ENCODE measurements at places on chromosomes 2 and 18. TPM values are rescaled to one million over a fixed set of nuclear protein-coding genes. Genes with fewer than 3 reads are reported as not detected.

The SYT4 gene
- not detected for total RNA-seq

The NPHP1 gene
- 5.8 TPM for total RNA-seq

The ADCYAP1 gene
- total RNA-seq = 0.32 TPM

The LRRC30 gene
- total RNA-seq = not detected

DNA sequence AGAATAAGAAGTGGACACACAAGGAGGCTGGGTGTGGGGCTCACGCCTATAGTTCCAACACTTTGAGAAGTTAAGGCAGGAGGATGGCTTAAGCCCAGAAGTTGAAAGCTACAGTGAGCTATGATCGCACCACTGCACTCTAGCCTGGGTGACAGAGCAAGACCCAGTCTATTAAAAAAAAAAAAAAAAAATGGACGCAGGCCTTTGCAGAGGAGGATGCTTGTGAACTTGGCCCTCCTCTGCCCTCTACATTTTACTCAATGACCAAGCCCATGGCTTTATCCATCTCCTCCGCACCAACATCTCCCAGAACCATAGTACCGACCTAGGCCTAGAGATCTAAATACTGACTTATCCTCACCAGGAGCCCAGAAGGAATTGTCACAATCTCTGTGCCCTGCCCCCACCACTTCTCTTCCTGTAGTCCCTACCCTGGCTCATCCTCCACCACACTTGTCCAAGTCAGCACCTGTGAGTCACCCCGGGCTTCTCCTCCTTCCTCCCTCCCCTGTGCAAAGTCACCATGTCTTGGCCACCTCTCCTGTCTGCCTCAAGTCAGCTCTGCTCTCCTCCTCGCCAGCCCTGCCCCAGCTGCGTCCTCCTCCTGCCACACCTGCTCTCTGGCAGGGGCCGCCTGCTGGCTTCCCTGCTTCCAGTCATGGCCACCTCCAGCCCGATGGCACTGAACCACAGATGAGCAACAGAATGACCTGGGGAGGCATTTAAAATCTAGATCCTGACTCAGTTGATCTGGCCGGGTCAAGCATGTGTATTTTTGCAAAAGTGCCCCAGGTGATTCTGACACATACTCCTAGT is 35.8 kb upstream of the ASPRV1 start:
- DNase-seq = no peak

The MCM6 gene
- total RNA-seq = 3.0 TPM

The KCNE4 gene
- total RNA-seq = 1.5 TPM

DNA sequence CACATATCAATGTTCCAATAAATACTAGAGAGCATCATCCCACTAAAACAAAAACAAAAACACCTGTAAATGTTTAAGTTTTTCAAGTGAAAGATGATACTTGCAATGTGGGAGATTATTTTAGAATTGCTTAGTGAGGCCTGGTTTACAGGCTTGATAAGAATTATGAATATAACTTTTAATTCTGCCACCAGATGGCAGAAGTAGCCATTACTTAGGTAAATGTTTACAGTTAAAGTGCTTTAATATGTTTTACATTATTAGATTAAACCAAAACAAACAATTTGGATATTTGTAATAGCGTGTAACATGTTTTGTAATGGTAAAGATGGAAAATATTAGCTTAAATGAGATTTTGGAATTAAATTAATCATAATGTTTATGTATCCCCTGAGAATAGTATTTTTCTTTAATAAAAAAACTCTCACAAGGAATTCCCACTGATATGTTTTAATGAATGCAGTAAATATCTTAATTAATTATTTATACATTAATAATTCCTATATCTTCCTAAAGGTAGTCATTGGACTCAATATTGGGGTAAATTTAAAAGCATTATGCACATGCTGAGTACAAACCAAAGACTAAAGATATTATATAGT is 522.0 kb downstream of the SPAG16 start:
- DNase-seq = no peak

GRCh38 chr2:207073412-207073800 is 92.3 kb downstream of the KLF7 start:
- DNase-seq = no peak

DNA sequence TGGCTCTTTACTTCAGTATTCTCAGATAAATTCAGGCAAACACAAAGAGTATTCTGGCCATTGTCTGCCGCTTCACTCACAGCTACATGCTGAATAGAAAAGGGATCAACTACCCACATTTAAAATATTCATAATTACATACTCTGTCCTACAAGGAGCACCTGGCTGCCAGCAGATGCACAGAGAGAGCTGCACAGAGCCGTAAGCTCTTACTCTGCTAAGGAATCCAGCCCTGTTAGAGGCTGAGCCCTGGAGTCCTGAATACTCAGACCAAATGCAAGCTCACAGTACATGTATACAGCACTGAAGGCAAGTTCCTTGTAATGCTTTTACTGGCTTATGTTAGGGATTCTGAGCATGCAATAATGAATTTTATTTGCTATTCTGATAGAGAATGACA is 80.3 kb downstream of the FTCDNL1 start:
- DNase-seq = no peak

GRCh38 chr2:74658516-74658915 is 4.5 kb downstream of the SEMA4F start:
- DNase-seq = no peak

GRCh38 chr2:54899576-54900200 is 150.6 kb downstream of the RTN4 start:
- no peak for DNase-seq

GRCh38 chr2:216637472-216637871 is 4.3 kb downstream of the IGFBP2 start:
- no peak for DNase-seq

- DNase-seq = no peak
Measured at GRCh38 chr2:236833501-236834073, 252.1 kb upstream of the COPS8 start.

The KHK gene
- 3.9 TPM for total RNA-seq

GRCh38 chr18:56368066-56368465 is 270.3 kb downstream of the TXNL1 start:
- no peak for DNase-seq

The TMEM169 gene
- 0.44 TPM for total RNA-seq

DNA sequence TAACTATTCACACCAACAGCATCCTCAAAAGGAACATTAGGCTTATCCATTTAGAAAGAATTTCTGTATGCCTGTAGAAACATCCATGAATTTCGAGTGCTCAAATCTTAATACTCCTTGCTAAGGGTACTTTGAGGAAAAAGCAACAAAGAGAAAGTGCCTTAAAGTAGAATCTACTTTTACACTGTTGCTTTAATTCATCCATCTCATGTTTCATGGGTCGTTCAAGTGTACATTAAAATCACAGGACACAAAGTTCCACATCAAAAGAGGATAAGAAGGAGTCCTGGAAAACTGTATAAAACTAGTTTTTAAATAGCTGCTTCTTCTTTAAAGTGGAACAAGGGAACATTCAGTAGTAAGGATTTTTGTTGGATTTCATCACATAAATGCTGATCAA is 54.5 kb downstream of the LRP1B start:
- no peak for DNase-seq

GRCh38 chr2:61470122-61470951 is 550 bp downstream of the USP34 start:
- DNase-seq = peak; percentile 92

GRCh38 chr2:204898928-204899640 is 353.8 kb downstream of the PARD3B start:
- no peak for DNase-seq

The FBXO48 gene
- total RNA-seq = 1.1 TPM

GRCh38 chr2:230419181-230419580 is 3.2 kb downstream of the SP100 start:
- no peak for DNase-seq

DNA sequence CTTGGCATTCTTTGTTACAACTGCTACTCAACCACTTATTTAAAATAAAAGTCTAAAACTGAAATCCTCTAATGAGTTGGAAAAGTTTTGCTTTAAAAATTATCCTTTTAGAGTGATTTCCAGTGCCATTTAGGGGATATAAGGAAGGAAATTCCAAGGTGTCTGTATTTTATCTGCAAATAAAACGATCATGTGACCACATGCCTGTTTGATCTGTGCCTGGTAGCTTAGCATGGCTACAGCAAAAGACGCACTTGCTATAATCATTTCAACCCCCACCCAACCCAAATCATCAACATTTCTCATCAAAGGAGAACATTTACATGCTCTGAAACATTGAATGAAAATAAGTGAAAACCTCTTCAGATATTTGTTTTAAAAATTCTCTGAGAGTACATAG is 615.1 kb downstream of the IRS1 start:
- DNase-seq = no peak

The RBM44 gene
- 0.19 TPM for total RNA-seq

DNA sequence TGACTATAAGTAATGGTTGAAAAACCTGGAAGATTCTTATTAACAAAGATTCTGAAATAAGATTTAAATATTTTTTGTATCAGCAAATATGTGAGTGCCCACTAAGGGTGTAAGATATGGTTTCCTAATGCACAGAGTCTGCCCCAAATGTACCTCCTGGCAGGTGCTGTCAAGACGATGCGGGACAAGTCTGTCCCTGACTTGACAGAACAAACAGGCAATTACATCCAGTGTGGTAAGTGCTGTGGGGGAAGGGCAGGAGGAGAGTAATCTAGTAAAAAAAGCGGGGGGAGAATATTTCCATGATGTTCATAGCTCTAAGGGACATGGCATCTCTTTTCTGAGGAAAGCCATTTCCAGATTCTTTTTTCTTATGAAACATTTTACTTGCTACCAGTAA is 127.5 kb downstream of the COL4A4 start:
- no peak for DNase-seq

The LCLAT1 gene
- total RNA-seq = 43.8 TPM

DNA sequence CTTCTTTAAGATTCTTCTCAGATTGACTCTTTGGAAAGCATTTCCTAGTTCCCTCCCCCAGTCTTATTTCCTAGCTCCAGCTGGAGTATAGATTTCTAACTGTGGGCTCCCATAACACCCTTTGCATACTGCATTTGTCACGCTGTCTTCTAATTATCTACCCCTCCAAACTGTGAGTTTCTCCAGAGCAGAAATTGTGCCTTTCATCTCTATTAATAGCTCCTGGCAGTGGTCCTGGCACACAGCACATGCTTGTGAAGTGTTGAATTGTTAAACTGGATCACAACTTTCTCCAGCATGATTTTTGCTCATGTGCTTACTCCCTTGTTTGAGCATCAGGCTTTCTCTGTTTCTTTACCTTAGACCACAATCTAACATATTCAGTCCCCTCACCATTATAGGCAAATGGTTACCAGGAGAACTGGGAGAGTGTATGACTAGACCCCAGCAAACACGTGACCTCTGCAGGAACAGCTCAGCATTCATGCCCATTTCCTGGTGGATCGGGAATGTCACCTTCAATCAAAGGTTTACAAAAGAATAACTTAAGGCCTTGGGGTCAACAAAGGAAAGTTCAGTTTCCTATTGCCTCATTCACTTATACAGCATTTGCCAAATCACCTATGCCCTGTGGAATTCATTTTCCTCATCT is 175.7 kb upstream of the TANK start:
- DNase-seq = peak; percentile 55

- DNase-seq = no peak
Measured at GRCh38 chr2:162265666-162266459, 22.6 kb upstream of the FAP start.

- peak; percentile 75 for DNase-seq
Measured at GRCh38 chr2:46269544-46270273, 27.5 kb upstream of the EPAS1 start.

- no peak for DNase-seq
Measured at GRCh38 chr2:5290900-5291546, 401.2 kb upstream of the SOX11 start.

The NHEJ1 gene
- total RNA-seq = 9.3 TPM

DNA sequence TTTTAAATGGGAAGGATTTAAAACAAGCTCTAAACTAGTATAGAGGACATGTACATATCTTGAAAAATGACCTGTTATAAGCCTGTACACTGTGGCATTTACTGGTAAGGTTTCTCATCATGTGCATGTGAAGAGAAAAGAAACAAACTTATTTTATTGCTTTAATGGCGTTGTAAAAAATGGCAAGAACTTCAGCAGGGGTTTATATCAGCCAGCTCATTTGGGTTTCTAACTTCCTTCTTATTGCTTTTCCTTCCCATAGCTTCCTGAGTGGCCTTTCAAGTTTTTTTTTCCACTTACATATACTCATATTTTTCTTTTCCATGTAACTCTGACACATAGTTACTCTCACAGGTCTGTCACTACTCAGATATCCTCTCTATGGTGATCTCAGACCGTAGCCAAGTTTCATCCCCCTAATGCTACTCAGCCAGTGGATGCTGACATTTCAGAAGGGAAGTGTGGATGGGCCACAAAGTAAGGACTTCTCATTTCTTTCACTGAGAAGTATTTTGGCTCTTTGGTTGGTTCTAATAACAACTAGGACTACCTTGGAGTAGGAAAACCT is 198.2 kb downstream of the PARD3B start:
- DNase-seq = no peak

DNA sequence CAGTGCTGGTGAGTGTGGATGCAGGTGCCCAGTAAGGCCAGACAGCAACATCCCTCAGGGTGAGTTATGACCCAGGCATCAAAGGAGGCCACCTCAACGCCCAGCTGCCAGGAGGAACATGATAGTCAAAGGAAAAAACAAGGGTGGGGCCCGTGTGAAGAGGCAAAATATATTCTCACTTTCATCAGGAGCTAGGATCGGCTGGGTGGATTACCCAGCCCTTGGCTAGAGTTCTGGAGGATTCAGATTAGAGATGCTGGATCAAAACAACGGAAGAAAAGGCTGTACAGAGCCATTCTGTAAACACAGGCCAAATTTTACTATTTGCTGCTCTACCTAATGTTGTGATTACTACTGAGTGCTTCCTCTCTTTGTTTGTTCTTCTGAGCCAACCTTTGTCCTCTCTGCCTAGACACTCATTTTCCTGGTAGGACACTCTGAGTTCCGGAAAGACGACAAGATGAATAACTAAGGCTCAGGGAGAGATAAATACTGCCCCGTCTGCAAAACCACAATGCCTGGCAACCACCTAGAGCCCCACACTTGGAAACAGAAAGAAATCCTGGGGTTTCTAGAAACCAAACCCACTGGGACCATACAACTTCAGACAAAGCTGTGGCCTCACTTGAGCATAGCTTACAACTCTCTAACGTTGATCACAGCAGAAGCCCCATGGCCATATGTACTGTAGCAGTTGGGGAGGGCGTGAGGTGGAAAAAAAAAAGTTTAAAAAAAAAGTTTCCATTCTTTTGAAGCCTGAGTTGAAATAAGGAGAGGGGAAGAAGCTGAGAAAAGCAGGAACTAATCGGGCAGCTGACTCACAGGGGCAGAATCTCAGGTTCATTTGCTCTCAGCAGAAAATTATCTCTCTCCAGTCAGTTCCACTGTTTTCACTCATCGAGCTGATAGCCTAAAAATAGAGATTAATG is 17.8 kb upstream of the PMAIP1 start:
- DNase-seq = no peak

- DNase-seq = no peak
Measured at GRCh38 chr2:63438181-63438580, 150.1 kb downstream of the WDPCP start.

The IL36G gene
- total RNA-seq = not detected
